Hindlimb muscle (tissue), 1 donor: ENCODE measurements at places on chromosomes 13 and 19.

DNA sequence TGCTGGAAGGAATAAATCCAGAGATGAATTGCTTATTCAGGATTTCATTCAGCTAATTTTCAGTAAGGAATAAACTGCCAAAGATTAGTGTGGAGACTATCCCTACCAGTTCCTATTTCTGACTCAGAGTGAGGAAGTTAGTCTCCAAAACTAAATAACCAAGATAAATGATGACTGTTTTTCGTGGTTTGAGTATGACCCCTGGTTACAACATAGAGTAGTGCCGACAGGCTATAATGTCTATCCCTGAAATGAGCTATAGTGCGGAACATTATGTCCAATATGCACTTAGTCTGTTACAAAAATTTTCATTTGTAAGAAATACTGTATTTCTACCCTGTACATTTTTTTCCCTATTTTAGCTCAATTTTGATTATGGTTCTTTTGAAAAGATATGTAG, 51.4 kb downstream of the NBEA start:
- DNase-seq, result no peak

DNA sequence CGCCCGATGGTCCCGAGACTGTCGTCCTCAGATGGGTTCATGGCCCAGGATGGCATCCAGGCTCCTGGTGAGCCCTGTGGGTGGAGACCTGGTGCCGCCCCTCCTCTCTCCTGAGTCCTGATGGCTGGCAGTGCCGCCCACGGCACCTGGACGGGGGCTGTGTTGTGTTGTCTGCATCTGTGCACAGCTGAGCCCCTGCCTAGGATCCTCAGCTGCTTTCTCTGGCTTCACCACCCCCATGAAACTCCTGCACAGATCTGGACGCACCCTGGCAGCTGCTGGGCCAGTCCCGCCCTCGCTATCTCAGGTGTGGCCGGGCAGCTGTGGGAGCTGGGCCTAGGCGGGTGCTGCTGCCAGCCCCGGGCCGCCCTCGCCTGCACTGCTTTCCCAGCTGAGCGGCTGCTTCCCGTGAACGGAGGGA, 27.7 kb downstream of the MCF2L start:
- no peak for DNase-seq

GRCh38 chr13:112127564-112128330, 60.8 kb downstream of the SOX1 start:
- peak; percentile 31 for DNase-seq

- DNase-seq, result no peak
Measured at GRCh38 chr13:69168436-69168835, 939.2 kb upstream of the ATXN8OS start.

DNA sequence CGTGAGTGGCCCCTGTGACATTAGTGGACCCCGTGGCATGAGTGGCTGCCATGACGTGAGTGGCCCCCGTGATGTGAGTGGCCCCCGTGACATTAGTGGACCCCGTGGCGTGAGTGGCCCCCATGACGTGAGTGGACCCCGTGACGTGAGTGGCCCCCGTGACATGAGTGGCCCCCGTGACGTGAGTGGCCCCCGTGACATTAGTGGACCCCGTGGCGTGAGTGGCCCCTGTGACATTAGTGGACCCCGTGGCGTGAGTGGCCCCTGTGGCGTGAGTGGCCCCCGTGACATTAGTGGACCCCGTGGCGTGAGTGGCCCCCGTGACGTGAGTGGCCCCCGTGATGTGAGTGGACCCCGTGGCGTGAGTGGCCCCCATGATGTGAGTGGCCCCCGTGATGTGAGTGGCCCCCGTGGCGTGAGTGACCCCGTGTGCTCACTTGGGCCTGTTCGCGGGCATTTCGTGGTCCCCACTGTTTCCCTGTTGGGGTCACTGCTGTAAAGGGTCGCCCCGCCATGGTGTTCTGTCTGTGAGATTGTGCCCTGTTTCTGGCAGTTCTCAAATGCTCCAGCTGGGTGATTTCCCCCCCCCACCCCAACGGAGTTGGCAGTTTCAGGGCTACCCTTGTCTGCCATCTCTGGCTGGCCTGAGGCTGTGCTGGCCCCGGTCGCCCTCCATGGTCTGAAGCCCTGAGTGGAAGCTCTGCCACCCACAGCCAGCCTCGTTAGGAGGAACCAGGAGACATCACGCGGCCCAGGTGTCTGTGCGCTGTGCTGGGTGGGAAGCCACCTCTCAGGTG, 64.2 kb downstream of the MCF2L start:
- no peak for DNase-seq

- no peak for DNase-seq
Measured at GRCh38 chr13:74732736-74733385, 598.7 kb upstream of the KLF12 start.

DNA sequence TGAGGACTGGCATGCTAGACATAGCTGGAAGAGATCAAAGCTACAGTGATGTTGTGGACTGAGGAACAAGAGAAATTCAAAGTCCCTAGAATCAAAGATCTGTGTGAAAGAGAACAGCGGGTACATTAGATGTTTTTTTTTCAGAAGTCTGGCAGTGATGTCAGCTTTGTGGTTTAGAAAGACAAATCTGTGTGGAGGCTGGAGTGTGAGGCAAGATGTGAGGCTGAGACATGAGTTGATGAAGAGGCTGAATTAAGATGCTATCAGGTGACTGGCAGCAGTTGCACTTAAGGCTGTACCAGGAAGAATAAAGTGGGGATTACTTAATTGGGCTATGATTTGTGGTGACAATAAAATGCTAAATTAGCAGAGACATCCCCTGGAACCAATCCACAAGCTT, 46.5 kb downstream of the DNAJC3 start:
- DNase-seq, result no peak

DNA sequence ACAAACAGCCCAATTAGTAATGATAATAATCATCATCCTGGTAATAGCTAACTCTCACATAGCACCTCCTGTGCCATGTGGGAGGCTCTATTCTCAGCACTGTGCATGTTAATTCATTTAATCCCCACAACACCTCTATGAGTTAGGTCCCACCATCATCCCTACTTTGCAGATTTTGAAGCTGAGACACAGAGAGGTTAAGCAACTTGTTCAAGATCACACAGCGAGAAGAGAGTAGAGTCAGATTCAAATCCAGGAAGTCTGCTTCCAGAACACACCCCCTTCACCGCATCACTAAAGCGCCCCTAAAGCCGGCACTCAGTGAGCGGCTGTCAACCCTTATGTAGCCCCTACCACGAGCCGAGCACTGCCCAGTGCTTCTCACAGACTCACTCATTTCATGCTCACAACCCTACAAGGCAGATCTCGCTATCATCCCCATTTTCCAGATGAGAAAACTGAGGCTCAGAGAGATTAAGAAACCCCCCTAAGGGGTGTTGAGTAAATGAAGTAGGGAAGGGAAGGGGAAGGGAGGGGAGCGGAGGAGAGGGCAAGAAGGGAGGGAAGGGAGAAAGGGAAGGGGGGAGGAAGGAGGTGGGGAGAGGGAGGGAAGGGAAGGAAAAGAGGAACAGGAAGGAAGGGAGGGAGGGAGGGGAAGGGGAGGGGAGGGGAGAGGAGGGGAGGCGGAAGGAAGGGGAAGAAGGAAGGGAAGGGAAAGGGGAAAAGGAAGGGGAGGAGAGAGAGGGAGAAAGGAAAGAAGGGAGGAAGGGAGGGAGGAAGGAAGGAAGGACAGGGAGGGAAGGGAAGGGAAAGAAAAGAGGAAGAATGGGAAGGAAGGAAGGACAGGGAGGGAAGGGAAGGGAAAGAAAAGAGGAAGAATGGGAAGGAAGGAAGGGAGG, 16.4 kb downstream of the EMP3 start:
- no peak for DNase-seq

- DNase-seq, result no peak
Measured at GRCh38 chr13:76684336-76684735, 201.9 kb downstream of the KCTD12 start.

DNA sequence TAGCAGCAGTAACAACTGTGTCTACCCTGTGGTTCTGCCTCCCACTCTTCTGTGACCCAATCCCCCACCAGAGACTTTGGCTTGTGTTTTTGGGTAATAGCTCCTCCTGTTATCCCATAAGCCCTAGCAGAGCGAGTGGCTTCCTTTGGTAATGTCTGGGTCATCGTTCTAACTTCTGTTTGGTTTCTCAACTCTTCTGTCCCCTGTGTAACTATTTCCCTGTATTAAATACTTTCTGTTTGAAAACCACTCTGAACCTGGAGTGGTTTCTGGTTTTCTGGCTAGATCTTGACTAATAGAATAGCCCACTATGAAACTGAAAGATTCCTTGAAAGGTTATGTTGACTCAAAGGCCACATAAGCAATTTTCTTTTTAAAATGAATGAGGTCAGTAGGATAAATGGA, 350.0 kb downstream of the DCT start:
- DNase-seq, result no peak

- no peak for DNase-seq
Measured at GRCh38 chr13:53112522-53112921, 83.9 kb downstream of the OLFM4 start.

DNA sequence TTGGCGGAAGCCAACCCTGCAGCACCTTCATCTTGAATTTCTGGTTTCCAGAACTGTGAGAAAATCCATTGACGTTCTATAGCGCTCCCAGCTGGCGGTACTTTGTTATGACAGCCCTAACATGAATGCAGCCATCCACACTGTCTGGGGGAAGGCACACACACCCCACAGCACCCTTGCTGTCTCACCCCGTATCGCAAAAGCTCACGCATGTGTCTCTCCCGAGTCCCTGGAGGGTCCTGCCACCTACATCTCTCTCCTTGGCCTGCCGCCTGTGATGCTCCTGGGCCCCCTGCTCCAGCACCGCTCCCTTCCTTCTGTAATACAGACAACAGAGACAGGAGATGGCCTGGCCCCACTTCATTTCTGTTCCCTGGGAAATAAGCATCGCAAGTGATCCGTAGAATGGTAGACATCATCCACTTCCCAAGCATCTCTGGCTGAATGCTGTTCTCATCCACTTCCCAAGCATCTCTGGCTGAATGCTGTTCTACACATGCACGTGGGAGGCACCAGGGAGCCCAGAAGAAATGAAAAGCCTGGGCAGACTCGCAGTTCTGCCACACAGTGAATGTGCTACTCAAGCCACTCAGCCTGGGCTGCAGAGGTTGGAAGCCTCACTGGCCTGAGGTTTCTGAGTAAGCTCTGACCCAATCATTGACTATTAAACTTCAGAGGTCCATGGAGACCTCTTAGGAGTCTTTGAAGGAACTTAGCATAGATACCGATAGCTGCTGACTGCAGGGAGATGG, 29.6 kb downstream of the EPN1 start:
- DNase-seq, result no peak

DNA sequence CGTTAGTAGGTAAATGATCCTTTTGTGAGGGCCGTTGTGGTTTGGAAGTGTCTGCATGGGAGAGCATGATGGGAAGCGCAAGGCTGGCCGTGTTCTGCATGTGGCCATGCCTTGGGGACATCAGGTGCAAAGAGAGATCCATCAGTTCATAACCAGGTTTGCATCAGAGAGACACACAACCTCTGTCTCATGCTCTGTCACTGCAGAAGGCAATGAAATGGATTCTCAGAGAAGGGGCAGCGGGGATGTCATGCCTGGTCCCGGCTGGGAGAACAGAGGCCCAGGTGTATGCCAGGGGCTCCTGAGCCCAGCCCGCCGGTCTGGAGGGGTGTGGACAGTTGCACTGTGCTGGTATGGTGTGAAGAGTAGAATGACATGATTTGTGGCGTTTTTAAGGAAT, 60.2 kb downstream of the GGACT start:
- no peak for DNase-seq

GRCh38 chr19:3263866-3264265, 39.4 kb downstream of the CELF5 start:
- no peak for DNase-seq

DNA sequence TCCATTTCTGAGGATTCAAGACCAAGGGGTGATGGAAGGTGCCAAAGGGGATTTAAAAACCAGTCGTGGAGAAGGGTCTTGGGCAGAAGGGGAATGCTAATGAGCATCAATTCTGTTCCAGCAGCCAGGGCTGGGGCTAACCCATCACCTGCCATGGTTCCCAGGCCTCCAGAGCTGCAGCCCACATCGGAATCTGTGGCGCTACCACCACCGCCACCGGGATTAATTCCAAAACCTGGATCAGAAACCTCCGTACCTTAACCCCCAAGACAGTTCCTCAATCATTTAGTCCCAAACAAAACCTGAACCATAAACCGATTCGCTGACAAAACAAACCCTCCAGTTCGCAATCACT, 583 bp downstream of the ZNF615 start:
- no peak for DNase-seq

DNA sequence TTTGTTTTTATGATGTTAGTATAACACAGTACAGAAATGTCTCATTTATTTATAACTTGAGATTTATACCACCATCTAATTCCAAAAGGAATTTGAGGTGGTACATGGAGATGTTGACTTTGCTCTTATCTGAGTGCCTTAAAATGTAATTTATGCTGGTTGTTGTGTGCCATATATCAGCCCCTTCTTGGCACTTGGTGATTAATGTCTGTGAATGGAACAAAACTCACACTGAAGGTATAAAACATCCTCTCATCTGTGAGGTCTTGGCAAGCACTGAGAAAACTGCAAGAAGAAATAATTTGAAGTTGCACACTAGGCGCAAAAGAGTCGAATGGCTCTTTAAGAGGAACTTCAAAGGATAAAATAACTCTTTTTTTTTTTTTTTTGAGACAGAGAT, 240.4 kb downstream of the B3GLCT start:
- DNase-seq, result no peak

DNA sequence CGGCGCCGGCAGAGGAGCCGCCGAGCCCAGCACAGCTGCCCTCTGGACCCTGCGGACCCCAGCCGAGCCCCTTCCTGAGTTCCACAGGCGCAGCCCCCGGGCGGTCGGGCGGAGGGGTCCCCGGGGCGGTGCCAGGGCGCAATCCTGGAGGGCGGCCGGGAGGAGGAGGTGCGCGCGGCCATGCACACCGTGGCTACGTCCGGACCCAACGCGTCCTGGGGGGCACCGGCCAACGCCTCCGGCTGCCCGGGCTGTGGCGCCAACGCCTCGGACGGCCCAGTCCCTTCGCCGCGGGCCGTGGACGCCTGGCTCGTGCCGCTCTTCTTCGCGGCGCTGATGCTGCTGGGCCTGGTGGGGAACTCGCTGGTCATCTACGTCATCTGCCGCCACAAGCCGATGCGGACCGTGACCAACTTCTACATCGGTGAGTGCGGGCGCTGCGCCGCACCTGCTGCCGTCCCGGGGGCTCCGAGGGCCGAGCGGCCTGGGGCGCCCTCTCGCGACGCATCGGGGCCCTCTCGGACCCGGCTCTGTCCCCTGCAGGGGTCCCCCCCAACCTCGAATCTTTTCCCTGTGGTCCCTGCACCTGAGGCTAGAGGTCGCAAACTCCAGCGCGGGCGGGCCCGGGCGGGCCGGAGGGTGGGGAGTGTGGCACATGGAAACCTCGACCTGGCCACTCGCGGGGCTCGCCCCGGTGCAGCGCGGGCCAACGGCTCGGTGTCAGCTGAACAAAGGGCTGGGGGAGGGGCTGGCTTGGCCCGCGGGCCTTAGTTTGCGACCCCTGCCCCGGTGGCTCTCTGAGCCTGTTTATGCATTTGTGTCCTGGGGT, at the start of gene KISS1R:
Gene KISS1R (plus strand): TSS at position 11 of the 829 bp plus-strand sequence. CDS start 170 bp downstream, at position 181.
- DNase-seq, result no peak

DNA sequence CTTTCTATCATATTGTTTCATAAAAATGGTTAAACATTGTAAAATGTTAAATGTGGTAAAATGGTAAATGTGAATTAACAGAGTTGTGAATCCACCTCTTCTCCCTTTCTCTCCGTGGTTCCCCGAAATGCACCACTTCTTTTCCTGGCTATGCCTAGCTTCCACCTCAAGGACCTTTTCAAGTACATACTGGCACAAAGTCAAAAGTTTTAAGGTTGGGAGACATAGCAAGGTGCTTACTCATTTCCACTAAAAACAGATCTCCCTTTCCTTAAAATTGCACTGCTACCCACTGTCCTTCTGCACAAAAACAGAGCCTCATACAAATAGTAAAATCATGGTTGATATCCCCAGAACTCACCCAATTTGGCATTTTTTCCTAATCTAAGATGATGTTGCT, 558.2 kb downstream of the SLITRK6 start:
- DNase-seq, result no peak

- DNase-seq, result no peak
Measured at GRCh38 chr13:99293178-99293577, 14.0 kb downstream of the GPR183 start.
